ENCODE measurements at places on chromosomes 11 and 22.

DNA sequence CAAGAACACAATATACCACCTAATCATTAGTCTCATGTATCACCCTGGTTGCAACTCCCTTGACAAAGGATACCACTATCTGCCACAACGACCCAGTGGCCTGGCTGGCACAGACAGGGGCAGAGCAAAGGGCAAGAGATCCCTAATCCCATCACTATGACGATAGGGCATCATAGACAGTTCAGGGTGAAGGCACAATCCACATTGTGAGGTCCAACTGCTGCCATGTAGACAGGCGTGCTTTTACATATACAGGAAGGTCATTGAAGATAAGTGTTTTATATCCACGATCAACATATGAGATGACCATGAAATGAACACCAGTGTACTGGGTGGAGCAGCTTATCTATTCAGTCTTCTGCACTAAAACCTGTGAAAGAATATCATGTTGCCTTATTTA lies 94.6 kb downstream of the IGLL1 start:
- no peak for DNase-seq

GRCh38 chr11:36635066-36635862 lies 37.2 kb upstream of the RAG2 start:
- DNase-seq, result no peak

DNA sequence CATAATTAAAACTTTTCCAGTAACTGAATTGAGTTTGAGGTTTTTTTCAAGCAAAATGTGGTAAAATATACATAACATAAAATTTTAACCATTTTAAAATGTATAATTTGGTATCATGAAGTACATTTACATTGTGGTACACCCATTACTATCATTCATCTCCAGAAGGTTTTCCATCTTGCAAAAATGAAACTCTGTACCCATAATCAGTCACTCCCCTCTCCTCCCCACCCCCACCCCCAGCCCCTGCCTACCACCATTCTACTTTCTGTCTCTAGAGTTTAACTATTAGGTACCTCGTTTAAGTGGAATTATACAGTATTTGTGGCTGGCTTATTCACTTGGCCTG lies 63.7 kb downstream of the MICAL2 start:
- no peak for DNase-seq

- no peak for DNase-seq
Observed at GRCh38 chr11:22341588-22341931, 3.4 kb downstream of the SLC17A6 start.

DNA sequence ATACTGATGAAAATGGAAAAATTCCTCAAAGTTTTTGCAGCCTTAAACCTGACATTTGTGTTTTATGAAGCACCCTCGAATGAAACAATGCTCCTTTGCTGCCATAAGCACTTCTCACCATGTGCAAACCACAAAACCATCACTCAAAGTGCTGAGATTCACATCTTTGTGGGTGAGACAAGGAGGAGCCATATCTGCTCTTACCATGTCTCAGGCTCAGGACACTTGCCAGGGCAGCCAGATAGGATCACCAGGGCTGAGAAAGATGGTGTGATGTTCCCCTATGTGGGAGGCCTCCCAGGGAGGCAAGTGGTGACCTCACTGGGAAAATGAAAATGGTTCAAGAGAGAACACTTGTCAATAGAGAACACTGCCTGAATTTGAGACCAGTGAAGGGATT lies 120.4 kb downstream of the CCDC34 start:
- no peak for DNase-seq

DNA sequence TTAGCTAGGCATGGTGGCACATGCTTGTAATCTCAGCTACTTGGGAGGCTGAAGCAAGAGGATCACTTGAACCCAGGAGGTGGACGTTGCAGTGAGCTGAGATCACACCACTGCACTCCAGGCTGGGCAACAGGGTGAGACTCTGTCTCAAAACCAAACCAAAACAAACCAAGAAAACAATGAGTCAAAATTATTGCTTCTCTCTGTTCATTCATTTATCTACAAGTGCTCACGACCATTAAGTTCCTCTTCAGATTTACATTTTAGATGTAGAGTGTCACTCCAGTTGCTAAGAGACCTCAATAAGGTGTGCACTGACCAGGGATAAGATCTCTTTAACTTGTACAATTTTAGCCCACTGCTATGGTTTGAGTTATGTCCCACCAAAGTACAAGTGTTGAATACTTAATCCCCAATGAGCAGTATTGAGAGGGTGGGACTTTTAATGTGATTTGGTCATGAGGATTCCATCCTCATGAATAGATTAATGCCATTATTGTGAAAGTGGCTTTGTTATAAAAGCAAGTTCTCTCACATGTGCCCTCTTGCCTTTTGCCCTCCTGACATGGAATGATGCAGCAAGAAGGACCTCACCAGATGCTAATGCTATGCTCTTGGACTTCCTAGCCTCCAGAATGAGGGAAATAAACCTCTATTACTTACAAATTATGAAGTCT lies 7.8 kb downstream of the HNRNPUL2 start:
- no peak for DNase-seq

GRCh38 chr11:44977493-44977984 lies 26.9 kb upstream of the TP53I11 start:
- DNase-seq, result no peak

GRCh38 chr11:68021167-68021787 lies 9.2 kb upstream of the NDUFS8 start:
- DNase-seq, result no peak

DNA sequence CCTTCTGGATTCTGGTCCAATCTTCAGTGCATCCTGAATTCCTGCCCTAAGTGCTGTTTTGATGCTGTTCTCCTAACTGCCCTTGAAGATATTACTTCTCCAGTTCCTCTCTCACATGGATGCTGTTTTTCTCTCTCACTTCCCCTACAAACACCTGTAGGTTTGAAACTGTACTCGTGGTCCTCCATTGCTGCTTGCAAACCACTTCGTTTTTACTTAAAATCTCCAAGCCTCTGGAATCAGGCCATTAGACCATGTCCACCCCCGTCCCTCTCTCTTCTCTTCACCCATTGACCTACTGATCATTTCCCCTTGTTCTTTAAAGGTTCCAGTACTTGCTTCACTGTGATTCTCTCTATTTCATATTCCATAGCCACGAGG lies 988.1 kb downstream of the NTM start:
- DNase-seq, result no peak

DNA sequence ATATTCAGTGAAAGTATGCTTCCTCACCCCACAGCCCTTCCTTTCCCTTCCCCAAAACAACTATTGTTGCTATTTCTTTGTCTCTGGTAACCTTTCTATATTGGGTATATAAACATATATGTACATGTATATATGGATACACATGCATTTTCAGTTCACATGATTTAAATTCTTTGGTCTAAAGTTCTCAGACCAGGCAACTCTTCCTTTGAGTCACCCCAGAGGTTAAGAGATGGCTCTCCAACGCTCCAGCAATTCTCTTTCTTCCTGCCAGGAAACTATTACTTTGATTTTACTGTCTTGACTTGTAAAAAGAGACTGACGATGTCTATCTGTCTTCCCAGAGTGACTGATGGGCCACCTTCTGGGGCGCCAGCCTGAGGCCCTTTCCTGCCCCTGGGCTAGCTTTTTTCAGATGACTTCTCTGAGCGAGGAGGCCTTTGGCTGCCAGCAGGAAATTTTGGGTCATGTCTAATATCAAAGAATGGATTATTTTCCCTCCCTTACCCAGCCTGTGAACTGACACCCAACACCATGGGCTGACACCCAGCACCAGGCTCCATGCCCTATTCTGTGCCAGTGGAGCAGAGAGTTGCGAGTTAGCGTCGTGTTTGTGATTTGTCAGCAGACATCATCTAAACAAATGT lies 14.4 kb upstream of the ST3GAL4 start:
- DNase-seq, result no peak

DNA sequence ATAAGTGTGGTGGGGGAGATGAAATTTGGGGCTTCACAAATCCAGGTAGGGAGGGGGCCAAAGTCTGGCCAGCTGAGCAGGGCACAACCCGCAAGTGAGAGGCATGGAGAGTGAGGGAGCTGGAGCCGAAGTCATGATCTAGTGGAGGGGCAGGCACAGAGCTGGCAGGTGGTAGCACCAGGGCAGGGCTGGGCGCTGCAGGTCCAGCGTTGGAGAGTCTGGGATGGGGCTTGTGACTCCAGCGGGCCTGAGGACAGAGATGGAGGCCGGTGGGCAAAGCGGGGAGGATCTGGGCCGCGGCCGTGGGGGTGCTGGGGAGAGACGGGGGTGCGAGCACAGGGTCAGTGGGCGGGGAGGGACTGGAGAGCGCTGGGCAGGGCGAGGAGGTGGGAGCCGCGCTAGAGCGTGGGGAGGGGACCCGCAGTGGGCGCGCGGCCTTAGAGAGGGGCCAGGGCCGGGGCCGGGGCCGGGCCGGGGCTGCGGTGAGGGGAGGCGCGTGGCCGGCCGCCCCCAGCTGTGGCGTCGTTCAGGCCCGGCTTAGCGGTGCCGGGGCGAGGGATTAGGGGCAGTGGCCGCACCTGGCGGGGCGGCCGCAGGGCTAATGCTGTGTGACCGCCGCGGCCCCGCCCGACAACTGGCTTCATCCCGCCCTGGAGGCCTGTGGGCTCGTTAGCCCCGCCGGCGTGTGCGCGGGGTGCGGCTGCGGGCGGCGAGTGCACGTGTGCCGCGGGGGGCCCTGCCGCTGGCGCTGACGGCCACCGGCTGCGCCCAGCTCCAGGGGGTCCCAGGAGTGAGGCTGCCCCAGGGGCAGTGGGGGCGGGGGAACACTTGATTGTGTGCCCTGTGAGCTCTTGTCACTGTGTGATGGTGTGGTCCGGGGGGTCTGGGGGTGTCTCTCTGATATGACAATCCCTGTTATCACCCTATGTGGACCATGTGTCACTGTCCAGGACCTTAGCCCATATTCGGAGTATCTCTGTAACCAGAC lies 23.6 kb upstream of the MYOD1 start:
- no peak for DNase-seq

- peak; percentile 66 for DNase-seq
Observed at GRCh38 chr11:130448416-130449309, at the start of gene ADAMTS15. ADAMTS15 (plus strand) TSS chr11:130448645; CDS start chr11:130448974, 329 bp downstream.

- peak; percentile 60 for DNase-seq
Observed at GRCh38 chr11:67434395-67434881, 3.0 kb downstream of the PTPRCAP start.

- peak; percentile 99 for DNase-seq
Observed at GRCh38 chr11:118359295-118359958, at the start of gene UBE4A. UBE4A (plus strand) TSS chr11:118359600; CDS start chr11:118365081, 5,481 bp downstream.

- DNase-seq, result no peak
Observed at GRCh38 chr11:88308576-88308975, 29.0 kb downstream of the CTSC start.

DNA sequence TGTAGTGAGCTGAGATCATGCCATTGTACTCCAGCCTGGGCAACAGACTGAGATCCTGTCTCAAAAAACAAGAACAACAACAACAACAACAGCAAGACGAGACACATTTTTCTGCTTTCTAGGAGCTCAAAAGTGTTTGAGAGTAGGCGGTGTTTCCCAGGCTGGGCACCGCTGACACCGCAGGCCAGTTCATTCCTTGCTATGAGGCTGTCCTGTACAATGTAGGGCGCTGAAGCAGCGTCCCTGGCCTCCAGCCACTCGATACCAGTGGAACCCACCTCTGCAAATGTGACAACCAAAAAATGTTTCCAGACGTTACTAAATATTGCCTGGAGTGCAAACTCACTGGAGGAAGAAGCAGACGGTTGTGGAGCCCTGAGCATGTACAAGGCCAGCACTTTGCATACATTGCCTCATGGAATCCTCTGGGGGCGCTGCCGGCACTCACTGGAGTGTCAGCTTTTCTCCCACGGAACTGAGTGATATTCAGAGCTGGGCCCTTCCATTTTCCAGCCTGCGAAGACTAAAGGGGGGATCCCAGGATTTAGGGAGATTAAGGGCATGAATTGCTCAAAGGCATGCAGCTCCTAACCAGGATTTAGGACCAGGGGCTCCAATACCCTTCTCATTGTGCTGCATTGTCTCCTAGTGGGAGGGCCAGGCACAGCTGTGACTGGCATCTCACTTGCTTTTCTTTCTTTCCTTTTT lies 5.8 kb upstream of the MIEF1 start:
- peak; percentile 80 for DNase-seq

DNA sequence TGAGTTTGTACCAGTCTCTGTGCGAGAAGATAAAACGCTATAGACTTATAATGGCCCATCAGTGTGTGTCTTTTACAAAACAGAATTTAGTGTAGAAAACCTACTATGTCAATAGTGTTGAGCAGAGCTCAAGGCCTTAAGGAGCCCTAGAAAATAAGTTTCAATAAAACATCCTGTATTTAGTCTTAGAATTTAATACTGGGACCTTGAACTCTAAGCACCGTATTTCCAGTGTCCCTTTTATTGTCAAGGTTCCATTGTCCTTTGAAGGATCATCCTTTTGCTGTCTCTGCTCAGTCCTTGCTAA lies 16.6 kb downstream of the CDC45 start:
- no peak for DNase-seq

GRCh38 chr11:13923716-13924650 lies 38.5 kb upstream of the SPON1 start:
- DNase-seq, result no peak

- no peak for DNase-seq
Observed at GRCh38 chr11:127000981-127001380, 411 bp upstream of the KIRREL3 start.

GRCh38 chr11:126410649-126411048 lies 55.2 kb downstream of the ST3GAL4 start:
- DNase-seq, result no peak
